Esophagus squamous epithelium (tissue), 5 donors: ENCODE measurements at places on chromosomes 5 and 9.

DNA sequence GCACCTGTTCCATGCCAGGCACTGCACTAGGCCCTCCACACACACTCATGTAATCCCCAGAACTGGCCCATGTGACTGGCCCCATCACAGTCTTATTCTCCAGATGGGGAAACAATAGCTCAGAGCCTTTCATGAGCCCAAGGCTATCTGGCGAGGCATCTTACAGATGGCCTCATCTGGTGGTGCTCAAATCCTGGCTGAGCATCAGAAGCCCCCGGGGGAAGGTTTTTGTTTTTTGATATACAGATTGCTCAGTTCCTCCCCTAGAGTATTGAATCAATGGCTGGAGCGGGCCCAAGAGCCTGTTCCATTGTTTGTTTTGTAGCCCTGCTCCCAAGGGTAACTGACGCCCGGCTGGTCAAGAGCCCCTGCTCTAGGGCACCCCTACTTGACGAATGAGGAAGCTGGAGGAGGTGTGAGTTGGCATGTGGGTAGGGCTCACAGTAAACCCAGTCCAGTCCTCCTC is 145.3 kb upstream of the RAPGEF1 start:
- no peak for DNase-seq

GRCh38 chr5:81400375-81400774 is 6.4 kb upstream of the ACOT12 start:
- DNase-seq: no peak

DNA sequence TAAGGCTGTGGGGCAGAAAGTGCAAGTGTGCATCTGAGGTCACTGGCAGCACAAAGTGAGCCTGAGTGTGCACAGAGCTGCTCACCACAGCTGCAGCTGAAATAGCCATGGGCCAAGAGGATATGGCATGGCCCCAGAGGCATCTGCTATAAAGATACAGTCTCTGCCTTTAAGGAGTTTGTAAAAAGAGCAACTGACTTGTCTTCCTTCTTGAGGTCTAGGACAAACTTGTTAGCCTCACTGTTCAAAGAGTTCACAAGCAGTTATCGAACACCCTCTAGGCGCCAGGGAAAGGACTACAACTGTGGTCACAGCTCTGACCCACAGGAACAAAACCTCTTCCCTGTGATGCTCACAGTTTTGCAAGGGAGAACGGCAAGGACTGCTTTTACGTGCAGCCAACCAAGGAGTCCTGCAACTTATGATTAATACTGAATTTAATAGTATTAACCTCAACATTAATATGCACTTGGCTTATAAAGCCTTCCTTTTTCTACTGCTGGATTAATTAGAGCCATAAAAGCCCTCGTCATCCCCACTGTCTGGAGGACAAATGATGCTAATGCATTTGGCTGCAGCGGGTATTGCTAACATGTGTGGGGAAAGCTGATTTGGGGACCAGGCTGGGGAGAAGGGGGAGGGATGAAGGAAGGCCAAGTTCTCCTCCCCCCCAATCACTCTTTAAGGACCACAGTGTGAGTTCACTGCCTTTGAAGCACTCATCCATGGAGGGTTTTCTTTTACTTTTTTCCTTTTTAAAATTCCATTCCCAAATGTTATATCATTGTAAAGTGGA is 189.8 kb upstream of the TRIM32 start:
- no peak for DNase-seq

DNA sequence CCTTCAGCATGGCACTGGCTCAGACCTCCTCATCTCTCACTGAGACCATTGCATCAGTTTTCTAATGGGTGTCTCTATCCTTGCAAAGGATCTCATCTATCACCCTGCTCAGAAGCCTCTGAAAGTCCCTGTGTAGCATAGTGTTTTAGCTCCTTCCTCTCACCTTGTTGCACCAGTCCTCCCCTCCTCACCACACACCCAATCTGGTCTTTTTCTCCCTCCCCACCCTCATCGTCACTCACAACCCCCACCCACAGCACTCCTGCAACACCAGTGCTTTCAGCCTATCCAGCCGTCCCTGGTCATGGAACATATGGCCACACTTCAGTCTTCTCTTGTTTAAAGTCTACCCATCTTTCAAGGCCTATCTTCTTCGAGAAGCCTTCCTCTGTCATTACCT is 74.5 kb downstream of the ANGPTL2 start:
- DNase-seq: no peak

- DNase-seq: no peak
Observed at GRCh38 chr9:107112707-107113243, 170.3 kb upstream of the RAD23B start.

GRCh38 chr5:133844836-133845235 is 123.6 kb downstream of the C5orf15 start:
- DNase-seq: no peak

GRCh38 chr5:169828385-169828784 is 151.9 kb downstream of the INSYN2B start:
- no peak for DNase-seq

- no peak for DNase-seq
Observed at GRCh38 chr5:74357827-74358226, 282.7 kb downstream of the ENC1 start.

DNA sequence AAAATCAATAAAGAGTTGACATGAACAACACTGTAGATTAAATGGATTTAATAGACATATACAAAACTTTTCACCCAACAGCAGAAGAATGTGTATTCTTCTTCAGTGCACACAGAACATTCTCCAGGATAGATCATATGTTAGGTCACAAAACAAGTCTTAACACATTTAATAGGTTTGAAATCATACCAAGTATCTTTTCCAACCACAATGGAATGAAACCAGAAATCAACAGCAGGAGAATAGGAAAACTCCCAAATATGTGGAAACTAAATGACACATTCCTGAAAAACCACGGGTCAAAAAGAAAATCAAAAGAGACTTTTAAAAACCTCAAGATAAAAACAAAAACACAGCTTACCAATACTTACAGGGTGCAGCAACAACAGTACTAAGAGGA is 790.1 kb upstream of the ZNF608 start:
- no peak for DNase-seq

DNA sequence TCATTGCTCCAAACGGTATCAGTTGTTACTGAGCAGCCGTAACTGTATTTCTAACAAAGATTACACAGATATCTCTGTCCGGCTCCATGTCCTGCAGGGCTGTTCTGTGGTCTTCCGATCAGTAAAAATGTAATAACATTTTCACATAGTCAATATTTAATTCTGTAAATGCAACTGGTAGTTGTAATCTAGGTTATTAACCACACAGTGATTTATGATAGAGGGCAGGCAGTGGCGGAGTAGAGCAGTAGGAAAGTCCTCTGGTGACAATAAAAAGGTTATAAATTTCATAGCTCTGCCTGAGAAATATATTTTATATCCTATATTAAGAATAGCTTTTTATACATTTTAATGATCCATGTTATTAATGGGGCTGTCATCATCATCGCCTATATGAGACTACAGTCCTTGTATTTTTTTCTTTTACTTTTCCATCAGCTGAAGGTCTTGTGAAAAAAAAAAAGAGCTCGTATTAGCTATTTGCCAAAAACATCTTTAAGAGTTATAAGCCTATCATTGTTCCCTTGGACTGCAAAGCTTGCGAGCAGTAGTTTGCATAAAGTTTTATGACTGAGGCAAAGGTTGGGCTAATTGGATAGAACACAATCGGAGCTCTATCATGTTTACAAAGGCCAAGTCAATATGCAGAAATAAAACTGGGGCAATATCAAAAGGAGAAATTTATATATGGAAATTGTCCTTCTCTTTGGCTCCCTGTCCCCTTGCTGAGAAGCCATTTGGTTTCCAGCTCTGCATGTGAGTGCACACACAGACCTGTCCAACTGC is 648.0 kb downstream of the IRX1 start:
- no peak for DNase-seq

DNA sequence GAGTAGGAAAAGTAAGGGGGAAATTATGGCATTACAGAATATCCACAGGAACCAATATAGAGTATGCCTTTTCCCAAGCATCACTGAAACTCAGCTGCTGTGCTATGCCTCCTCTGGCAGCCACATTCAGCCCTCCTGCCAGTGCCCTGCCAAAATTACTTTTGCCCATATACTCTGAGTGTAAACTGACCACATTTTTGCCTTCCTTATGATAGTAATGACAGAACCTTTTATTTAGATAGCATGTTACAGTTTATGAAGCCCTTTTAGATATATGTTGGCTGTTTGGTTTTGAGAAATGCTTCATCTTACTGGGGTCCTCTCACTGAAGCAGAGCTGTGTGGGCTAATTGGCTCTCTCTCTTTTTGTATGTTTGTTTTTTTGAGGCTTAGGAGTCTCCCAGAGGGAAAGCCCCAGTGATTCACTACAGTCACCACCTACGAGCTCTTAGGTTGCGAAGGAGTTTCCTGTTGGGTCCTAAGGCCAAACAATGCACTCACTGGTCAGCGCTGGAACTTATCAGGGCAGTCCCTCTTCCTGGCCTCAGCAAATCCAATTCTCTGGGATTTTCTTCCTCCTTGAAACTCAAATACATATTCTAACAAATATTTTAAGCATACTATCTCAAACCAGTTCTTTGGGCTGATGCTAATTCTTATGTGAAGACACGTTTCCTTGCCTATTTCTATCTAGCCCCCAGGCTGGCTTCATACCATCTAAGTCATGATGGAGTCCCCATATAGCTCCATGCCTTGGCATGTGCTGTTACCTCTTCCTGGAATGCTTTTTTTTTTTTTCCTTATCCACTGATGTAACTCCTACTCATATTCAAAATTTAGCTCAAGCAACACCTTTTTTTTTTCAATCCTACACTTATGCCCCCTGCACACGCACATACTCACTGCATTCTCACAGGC is 3.7 kb downstream of the PHF24 start:
- no peak for DNase-seq

DNA sequence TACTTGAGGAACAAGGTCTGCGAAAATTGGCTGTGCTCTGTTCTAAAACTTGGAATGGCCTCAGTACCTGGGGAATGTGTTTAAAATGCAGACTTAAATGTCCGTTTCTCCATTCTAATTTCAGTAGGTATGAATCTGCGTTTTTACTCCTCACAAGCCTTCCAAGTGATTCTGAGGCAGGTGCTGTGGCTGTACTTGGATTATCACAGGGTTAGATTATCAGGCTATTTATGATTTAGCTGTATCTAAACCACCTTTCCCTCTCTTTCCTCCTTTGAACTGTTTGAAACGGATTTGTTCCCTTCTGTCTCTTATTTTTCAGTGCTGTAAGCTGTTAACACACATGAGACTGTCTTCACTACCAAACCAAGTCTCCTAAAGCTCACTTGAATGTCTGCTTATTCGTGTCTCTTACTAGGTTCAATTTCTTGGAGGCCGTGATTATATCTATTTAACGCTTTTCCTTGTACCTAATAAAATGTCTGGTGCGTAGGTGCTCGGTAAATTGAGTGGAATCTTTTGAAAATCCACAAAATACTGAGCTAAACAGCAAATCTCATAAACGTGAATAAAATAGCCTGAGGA is 714 bp upstream of the CETN3 start:
- DNase-seq: no peak
